ENCODE measurements at places on chromosomes 12 and 14.
A peak's percentile ranks its signal among the peaks of the same experiment; 100 is the strongest.

DNA sequence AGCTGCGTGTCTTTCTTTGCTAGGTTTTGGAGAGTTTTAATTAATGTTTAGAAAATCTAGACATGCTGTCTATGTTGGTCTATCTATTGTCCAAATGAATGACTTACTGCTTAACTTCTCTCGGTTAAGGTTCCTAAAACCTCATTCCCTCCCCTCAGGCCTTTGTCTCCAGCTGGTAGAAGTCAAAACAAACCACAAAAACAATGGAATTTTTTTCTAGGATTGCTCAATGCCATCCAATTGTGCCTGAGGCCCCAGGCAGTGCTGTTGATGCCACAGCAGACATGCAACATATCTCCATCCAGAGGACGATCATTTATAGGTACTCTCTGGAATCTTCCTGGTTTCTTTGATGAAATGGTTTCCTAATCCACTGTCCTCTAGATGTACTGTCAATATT is 448.2 kb upstream of the TBX3 start:
- no peak for DNase-seq

GRCh38 chr14:39097159-39097558 is 5.9 kb downstream of the SEC23A start:
- no peak for DNase-seq

DNA sequence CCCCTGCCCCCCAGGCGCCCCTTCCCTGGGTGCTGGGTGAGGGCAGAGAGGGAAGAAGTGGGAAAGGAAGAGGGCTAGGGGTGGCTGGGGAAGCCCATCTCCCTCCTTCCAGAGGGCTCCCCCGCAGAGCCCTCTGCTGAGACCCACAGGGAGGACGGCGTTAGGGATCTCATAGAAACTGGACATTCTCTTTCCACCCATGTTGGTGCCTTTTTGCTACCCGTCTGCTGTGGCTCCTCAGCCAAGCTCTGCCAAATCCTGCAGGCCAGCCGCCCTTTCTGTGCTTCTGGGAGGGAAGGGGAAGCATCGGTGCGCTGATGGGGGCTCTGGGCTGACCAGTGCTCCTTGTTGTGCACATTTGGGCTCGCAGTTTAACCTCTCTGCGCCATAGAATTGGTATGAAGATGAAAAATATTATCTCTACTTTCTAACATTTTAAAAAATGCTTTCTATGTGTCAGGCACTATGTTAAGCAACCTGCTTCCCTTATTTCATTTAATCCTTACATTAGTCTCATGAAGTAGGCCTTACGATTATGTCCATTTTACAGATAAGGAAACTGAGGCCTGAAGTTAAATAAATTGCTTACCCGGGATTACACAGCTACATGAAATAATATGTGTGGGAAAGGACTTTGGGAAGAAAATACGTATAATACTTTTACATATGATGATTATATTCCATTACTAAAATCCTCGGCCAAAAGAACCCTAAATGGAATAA is 981 bp downstream of the SLC48A1 start:
- DNase-seq = no peak

DNA sequence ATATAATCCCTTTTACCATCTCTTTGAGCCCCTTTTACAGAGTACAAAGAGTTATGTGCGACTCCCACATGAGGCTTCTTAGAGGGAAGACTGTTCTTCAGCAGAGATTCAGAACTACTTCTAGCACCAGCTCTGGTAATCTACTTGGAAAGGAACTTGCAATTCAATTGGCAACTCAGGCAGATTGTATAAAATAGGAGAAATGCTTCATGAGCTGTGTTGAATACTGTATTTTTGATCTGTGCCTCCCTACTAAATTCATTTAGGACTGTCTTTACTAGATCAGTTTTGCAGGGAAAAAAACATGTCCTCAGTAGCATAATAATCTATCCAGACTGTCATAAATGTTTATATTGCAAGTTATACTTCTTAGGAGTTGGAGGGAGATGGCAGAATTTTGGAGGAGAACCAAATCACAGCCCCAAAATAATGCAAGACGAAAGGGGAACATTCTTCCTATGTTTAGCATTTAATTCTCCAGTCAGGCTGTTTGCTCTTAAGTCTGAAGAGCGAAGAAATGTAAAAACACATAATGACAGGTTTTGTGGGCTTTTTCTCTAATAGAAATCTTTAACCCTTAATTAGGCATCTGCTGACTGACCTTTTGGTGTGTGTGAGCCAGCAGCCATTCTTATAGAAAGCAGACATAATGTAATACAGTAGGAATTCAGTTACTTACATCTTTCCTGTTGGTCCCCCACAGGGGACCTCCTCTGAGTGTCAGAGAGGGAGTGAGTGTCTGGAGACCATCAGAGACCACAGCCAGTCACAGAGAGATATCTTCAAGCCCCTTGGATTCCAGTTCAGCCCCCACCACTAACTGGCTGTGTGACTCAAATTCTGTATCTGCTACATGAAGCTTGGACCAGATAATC is 3.9 kb downstream of the ANO4 start:
- DNase-seq = no peak

DNA sequence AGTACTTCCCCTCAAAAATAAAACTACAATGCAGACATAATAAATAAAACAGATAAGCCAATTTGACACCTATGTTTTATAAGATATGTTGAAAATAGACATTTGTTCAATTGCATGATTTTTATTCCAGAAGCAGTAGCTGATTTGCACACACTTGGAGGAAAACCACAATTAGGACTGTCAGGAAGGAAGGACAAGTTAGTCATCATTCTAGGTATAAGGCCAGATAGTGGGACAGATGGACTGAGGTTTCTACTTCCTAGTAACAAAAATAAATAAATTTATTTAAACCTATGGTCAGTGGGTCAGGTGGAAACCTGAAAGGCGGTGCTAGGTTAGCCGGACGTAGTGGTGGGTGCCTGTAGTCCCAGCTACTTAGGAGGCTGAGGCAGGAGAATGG is 141.8 kb upstream of the RASSF8 start:
- no peak for DNase-seq

DNA sequence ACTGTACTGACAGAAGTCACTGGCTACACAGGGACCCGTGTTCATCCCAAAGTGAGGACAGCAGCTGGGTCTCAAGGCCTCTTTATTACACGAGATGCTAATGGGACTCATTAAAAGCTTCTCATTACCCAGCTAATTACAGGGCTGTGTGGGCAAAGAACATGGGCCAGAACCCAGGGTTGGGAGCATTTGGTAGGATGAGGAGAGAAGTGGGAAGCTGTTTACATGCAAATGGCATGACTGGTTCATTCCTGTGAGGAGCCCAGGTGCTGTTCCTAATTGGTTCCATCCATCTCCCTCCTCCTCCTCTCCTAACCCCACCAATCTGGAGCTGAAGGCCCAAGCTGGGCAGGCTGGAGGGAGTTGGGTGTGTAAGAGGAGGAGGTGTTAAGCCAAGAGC is 8.9 kb upstream of the TAC3 start:
- DNase-seq = no peak

DNA sequence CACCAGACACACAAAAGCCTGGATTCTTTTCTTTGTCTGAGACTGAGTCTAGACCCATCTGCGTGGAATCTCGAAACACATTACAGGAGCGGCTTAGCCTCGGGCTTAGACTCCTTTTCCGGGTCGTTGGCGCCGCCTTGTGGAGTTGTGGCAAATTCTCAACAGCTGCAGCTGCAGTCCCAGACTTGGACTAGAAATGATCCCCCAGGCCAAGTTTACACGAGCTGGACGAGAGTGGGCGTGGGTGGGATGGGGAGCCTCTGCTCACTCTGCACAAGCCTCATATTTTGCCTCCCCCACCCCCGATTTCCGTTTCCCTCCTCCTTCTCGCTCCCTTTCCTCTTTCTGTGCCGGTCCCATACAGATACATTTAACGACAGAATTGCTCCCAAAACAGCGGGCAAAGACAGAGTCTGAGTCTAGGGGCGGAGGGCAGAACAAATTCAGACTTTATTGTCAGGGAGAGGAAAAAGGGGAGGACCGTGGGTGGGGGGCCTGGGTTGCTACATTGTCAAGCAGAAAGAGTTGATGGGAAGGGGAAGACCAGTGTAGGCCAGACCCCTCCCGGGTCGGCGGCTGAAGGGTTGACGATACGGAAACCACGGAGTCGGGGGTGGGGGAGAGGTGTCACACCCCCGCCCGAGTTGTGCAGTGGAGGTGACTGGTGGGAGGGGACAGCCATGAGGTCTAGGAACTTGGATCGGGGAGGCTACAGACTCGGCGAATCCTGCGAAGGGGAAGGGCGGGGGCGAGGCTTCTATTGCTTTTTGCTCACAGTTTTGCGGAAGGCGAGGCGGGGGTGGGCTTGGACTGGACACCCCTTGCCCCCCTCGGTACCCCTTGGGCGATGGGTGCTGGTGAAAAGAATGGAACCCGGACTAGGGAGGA is 4.7 kb upstream of the GPR84 start:
- DNase-seq = peak; percentile 80

Measured in AML-193 (cell line).